ENCODE measurements at places on chromosomes 4 and X.

DNA sequence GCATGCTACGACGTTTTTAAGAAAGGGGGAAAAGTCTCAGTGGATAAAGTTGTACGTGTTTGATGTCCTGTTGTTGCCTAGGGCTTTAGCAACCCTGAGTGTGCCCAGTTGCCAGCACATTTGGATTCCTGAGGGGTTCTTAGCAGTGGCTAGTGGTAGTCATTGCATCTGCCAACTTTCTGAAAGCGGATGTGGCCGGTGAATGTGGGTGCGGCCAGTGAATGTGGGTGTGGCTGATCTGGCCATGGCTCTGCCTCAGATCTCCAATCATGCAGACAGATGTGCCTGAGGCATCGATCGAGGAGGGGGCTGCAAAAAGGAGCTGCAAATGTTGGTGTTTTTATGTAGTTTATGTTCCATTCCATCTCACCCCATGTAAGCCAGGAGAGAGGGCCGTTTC lies 41.5 kb upstream of the FAT1 start:
- DNase-seq: no peak

DNA sequence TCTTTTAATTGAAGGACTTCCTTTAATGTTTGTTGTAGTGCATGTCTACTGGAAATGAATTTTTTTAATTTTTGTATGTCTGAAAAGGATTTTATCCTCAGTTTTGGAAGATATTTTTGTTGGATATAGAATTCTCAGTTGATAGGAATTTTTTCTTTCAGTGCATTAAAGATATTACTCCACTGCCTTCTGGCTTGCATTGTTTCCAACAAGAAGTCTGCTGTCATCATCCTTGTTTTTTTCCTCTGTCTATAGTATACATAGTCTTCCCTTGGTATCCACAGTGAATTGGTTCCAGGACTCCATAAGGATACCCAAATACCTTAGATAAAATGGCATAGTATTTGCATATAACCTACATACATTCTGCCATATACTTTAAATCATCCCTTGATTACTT lies 33.5 kb downstream of the SCD5 start:
- DNase-seq: no peak

DNA sequence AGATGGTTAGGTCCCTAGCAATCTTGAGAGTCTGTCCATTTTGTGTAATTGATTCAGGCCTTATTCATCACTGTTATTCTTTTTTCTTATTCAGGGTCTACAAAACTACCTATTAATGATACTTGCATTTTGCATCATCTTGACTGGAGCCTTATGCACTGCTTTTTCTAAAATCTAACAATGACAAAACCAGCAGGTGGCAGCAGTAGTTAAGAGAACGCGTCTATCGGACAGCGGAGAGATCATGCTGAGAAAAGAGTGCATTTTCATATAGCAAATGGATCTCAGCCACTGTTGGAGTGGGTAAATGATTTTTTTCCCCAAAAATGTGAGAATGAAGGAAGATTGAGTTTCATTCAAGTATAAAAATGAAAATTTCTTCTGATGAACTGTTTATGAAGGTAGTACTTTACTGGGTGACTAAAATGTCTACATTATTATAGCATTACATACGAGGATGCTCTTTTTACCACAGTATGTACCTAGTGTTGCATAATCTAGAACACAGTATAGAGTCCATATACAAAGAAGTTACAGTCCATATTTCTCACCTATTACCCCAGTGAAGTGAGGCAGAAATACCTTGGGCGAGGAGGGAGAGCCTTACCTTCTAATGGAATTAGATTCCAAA lies 43.2 kb downstream of the TMEM144 start:
- DNase-seq: no peak

DNA sequence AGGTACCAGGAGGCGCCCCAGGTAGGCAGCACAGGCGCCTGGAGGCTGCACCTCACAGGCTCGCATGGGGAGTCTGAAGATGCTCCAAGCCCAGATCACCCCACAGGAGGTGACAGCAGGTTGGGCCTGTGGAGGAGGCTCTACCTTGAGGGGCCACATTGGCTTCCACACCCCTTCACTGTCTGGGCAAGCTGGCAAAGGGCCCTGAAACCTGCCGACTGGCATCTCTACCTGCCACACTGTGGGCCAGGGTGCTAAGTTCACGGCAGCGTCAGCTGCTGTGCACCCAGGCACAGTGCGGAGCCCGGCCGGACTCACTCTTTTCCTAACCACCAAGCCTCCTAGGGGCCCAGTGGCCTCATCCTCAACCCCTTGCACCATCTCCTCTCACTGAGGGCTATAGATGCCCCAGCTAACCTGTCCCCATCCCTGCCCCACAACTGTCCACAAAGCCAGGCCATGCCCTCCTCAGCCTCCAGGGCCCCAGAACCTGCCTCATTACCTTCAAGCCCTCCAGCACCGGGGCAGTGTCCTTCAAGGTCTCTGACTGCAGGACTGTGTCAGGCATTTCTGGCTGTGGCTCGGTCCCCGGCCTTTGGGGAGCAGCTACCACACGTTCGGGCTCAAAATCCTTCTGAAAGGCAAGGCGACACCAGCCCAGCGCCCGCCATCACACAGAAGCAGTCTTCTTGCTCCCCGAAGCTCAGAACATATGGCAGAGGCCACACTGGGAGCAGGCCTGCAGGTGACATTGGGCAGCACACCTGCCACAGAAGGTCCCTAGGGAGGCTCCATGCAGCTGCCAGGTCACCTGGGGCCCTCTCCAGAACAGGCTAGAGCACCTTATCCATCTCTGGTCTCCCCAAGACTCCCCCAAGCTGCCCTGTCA lies 28.8 kb downstream of the FGFR3 start:
- DNase-seq: no peak
